NCI-H446 (cell line): ENCODE measurements at places on chromosomes 12 and 14.

DNA sequence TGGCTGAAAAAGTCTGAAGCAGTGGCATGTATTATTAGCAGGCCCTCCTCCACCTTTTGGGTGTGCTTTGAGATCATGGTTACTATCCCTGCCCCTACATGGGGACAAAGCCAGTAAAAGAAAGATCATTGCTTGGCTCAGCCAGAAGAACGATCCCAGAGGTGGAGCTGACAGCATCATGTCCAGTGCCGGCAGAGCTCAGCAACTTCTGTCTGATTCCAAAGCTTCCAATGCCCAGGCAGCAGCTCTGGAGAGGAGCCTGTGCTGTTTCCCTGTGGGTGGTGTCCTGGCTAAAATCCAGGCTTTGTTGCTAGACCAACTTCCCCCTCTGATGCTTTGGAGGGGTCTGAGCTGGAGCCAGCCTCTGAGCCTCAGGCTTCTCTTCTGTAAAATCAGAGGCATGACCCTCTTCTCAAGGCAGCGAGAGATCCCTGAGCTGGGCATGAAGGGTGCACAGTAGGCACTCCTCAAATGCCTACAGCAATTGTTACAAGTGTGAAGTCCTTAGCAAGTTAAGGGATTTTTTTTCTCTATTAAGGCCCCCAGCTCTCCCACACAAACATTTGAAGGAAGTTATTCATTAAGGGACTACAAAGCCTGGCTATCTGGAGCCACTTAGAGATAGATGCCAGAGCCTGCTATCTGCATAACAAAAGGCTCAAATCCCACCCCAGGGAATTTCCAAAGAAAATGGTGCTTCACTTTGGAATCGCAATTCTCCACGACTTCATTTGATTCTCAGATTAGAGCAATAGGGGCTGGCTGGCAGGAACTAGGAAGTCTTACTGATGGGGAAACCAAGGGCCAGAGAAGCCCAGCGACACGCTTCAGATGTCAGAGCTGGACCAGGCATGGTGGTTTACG lies 10.9 kb upstream of the GSC start:
- no peak for DNase-seq

DNA sequence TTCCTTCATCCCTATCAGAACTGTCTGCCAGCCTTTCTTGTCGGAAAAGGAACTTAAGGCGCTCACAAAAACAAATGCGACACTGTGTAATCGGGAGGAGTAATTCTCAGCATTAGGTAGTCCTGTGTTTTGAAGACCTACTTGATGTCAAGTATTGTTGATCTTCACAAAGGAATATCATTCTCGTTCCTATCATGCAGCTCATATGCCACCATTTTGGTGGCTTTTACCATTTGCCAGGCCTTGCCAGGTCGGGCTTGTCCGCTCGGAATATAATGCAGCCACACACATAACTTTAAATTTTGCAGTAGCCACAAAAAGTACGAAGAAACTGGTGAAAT lies 903 bp upstream of the PPP4R3A start:
- no peak for DNase-seq

DNA sequence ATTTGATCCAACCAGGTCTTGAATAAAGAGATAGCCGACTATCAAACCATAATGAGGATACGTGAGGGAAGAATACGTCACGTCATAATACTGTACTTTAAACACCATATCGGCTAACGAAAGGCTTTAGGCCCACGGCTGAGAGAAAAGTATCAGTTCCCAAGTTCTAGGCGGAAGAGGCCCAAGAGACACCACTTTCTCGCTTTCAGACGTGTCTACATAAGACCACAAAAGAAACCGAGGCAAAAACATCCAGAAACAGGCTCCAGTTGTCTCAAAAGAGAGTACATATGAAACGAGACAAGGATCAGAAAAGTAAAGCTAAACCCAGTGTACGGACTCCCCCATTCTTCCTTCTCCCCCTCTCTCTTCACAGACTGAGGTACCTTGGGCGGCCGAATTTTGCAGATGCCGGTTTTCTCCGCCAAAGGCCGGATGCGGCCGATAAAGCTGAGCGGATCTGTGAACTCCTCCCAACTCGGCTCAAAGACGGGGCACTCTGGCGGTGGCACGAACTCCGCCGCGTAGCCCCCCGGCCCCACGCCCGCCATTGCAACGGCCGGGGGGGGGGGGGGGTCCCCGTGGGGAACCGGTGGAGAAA lies 479 bp downstream of the KDM5A start:
- no peak for DNase-seq

GRCh38 chr14:68825729-68826128 lies 32.9 kb upstream of the ZFP36L1 start:
- DNase-seq: no peak

- DNase-seq: peak; percentile 14
These were observed 128.6 kb upstream of the PLEKHG7 start for GRCh38 chr12:92574051-92574783.
